ENCODE measurements at places on chromosomes 2 and 18.

GRCh38 chr2:88897715-88898114 lies 206.2 kb downstream of the RPIA start:
- DNase-seq, result no peak

- no peak for DNase-seq
Observed at GRCh38 chr2:94993176-94994062, 32.1 kb upstream of the MAL start.

DNA sequence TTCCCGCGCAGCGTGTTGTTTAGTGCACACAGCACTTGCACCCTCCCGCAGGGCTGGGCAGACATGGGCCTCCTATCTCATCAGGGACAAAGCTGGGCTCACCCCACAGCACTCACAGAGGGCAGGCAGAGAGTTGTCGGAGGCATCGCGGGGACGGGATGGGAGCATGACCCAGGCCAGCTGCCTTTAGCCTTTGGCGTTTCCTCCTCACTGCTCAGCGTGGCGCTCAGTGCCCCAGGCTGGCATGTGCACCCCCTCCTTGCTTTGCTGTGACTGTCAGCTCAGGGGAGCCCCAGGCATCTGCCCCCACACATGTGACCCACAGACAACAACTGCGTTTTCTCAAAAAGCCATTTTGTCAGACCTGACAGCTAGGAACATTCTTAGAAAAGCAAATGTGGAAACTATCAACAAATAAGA lies 101.1 kb downstream of the RNF144A start:
- DNase-seq, result no peak

DNA sequence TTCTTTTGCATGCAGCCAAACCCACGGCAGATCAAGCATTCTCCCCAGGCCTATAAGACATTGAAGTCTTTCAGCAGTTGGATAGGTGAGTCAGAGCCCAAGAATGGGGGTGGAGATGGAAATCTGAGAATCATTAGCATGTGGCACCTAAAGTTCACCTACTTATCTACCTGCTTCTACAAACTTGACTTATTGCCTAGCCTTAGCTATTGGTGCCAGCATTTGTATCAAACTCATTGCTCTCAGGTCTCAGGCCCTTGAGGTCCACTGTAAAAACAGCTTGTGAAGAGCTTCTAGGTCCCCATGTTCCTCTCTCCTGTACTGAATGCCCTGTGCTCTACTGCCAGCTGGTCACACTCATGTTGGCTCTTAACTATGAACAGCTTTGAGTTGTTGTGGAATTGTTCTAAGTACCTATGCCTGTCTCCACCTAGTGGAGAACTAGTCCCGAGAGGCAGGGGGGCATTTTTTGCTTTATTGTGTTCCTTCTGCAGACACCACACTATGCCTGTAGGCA lies 278.4 kb upstream of the SPRED2 start:
- DNase-seq, result no peak

DNA sequence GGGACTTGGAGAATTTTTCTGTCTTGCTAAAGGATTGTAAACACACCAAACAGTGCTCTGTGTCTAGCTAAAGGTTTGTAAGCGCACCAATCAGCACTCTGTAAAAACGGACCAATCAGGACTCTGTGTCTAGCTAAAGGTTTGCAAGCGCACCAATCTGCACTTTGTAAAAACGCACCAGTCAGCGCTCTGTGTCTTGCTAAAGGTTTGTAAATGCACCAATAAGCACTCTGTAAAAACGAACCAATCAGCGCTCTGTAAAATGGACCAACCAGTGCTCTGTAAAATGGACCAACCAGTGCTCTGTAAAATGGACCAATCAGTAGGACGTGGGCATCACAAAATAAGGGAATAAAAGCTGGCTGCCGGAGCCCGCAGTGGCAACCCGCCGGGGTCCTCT lies 16.5 kb downstream of the ABI2 start:
- no peak for DNase-seq

- DNase-seq, result no peak
Observed at GRCh38 chr2:150608341-150608740, 120.9 kb upstream of the RND3 start.

DNA sequence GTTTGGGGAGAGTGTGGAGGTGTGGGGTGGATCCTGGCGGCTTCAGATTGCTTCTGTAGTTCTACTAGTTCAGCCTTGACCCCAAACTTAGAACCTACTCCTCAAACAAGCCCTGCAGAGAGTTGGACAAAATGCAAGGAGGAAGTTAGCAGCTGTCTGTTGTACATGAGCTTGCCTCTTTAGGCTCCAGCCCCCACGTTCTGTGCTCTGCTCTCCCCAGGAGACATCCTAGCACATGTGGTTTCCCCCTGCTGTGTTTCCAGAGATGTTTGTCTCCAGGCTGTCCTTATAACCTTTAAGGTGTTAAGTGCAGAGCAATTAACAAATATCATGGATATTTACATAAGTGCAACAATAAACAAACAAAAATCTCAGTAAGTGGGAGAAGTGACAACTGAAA lies 111.1 kb downstream of the ACOXL start:
- no peak for DNase-seq

DNA sequence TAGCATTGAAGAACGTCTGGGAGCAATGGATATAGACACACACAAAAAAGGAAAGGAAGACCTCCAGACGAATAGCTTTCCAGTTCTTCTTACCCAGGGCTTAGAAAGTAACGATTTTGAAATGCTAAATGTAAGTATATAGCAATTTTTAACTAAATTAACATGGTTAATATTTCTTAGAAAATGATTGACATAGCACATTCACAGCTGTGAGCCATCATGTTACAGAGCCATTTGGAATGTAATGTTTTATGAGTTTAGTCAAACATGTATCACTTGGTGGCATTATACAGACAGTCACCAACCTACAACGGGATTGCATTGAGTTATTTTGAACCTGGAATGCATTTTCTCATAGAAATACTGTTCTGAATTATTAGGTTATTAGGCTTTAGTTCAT lies 35.1 kb downstream of the WDR43 start:
- DNase-seq, result no peak

DNA sequence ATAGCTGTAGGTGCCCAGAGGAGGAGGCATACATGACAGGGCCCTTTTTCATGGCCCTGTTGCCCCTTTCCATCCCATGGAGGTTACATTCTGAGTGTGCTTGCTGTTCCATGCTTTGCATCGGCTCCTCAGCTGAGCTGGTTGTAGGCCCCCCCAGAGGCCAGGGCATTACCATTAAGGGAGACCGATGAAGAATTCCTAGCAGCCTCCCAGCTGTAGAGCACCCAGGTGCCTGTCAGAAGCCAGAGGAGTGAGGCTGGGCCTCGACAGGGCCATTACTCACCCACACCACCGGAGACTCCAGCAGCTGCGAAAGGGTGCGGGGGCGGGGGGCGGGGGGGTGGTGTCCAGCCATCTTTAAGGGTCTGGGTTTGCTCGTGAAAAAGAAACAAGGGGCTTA lies 72.2 kb downstream of the GALNT14 start:
- DNase-seq, result no peak

DNA sequence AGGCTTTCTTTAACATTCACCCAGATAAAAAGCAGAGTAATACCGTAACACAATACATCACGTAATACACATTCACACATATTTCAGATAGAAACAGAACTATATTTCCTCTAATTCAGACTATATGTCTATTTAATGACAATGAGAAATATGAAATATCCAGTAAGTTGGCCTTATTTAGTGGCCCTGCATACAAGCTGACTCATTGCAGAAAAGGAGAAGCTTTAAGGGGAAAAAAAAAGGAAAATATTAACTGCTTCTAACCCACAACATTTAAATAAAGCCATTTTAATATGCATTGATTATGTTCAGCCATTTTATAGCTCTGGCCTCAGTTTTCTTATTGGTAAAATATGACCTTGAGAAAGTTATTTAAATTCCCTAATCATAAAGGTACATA lies 94.8 kb downstream of the PPP1R1C start:
- no peak for DNase-seq

GRCh38 chr2:69582582-69583176 lies 60.9 kb downstream of the AAK1 start:
- no peak for DNase-seq

- no peak for DNase-seq
Observed at GRCh38 chr2:64276417-64277095, 132.3 kb upstream of the PELI1 start.

GRCh38 chr2:48755473-48755872 lies at the start of gene LHCGR:
Gene LHCGR (minus strand): TSS chr2:48755724. CDS start chr2:48755671, 53 bp downstream.
- no peak for DNase-seq

DNA sequence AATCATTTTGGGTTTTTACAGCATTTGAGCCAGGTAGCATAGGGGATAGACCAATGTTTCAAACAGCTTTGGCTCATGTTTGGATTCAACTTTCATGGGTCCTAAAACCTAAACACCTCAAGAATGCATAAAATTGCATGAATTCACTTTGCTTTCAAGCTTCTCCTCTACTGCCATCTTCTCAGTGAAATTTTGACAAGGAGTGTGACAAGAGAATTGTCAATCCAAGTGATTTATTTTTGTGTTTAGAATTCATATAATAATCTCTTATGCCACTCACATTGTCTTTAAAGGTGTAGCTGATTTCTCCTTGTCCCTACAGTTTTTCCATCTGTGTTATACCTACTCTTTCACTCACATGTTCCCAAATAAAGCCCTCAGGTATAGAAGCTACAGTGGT lies 264.8 kb upstream of the RND3 start:
- DNase-seq, result no peak

- peak; percentile 13 for DNase-seq
Observed at GRCh38 chr2:86383844-86384243, 46.4 kb upstream of the REEP1 start.

DNA sequence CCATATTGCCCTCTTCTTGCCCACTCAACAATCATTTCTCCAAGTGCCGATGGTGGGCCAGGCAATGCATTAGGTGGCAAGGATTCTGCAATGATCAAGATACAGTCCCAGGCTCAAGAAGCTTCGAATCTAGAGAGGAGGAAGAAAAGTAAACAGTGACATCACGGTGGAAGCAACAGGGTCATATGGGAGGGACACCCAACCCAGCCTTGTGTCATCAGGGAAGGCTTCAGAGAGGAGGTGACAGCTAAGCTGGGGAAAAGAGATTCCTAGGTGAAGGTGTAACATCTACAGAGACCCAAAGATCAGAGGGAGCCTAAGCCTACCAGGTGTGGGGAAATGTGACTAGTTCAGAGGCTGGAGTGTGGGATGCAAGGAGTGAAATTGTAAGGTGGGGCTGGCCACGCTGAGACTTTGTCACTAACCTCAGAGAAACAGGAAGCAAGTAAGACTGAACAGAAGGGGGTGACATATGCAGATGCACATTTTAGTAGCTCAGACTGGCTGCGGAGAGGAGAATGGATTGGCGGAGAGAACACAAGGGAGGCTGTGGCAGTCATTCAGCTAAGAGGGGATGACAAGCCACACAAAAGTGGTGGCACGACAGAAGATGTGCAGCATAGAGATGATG lies 104.9 kb downstream of the ANKRD44 start:
- DNase-seq, result no peak

GRCh38 chr2:182606728-182607681 lies 109.1 kb upstream of the DNAJC10 start:
- DNase-seq, result no peak

Data from amniotic stem cell (primary cell).